ENCODE measurements at places on chromosomes 3 and 15.

DNA sequence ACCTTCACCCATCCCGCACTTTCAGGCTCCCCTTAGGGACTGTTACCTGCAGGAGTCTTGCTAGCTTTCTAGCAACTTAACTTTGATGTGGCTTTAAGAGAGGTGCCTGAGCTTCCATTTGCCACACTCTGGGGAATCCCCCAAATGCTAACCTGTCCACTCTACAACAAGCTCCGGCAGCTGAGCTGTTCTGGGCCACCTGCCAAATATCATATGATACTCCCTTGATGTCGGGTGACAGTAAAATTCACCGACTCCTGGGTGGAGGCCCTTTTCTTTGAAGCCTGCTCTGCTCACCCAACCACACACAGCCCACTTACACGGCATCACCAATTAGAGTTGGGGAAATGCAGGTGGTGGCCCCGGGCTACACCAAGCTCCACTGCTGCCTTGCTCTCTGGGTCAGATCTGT lies 38.0 kb upstream of the XCR1 start:
- DNase-seq: no peak

GRCh38 chr15:71549091-71549490 lies 261.3 kb upstream of the NR2E3 start:
- DNase-seq: no peak

DNA sequence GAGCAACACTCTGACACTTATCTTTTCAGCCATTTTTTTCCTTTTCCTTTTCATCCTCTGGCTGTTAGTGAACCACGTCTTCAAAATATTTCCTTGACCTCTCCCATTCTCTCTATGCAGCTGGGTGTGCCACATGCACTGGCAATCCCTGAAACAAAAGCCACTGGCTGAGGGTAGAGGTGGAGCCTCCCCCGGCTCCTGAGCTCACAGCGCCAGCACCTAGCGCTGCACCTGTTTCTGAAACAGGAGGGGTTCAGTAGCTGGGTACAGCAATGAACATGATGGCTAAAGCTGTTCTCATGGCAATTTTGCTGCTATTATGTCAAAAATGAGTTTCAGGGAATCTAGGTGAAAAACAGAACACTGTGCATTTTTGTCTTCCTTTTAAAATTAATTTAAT lies 314.7 kb upstream of the ATP10A start:
- DNase-seq: no peak

- DNase-seq: no peak
Measured at GRCh38 chr15:31433574-31433973, 106.9 kb downstream of the KLF13 start.

DNA sequence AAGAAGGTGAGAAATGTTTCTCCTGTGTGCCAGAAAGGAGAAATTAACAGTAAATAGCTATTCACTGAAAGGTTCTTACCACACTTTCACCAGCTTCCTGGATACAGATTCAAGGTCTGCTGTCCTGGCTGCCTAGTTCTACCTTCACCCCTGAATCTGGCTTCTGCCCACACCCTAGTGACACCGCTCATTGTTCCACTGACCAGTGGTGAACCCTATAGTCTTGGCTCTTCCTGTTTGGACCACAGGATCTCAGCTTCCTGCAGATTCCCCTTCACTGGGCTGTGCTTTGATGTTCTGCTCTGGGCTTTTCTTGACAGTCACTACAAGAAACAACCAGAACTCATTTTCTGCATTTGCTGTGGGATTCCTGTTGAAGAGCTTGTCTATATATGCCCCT lies 250.0 kb downstream of the XXYLT1 start:
- no peak for DNase-seq

GRCh38 chr3:44886561-44886960 lies 12.2 kb downstream of the TGM4 start:
- no peak for DNase-seq

DNA sequence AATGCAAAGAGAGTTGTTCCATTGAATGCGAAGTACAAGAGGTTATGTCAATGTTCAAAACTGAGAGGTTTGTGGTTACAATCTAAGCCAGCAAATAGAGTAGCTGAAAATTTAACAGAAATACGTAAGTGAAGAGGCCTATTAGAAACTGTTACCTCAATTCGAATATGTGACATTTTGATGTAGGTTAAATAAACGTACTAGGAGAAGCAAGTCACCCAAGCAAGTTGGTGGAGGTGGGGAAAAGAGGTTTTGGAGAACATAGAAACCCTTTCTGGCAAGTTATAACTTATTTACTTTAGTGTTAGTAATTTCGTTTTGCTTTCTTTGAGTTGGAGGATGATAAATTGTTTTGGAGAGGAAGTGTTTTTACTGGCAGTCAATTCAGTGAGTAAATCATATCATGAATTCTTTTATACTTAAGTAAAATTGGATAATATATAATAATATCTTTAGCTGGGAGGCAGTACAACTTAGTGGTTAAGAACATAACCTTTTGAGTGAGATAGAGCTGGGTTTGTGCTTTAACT lies 91.2 kb upstream of the NAALADL2 start:
- DNase-seq: no peak

DNA sequence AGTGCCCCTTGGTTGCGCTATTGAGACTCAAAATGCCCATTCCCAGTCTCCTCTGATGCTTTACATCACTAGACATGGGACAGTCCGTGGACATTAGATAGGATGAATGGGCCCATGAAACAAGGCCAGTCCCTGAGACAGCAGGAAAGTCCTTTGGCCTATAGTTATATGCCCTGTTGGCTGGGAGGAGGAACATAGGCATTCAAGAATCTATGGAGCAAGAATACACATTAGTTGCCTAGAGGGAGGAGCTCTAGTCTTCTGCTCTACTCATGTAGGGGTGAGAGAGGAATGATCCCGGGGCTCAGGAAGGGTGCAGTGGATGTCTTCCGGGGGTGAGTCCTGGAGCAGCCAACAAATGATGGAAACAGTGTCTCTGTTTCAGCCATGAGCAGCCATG lies 58.0 kb upstream of the LRTM1 start:
- no peak for DNase-seq

GRCh38 chr3:98022978-98023820 lies 11.9 kb downstream of the GABRR3 start:
- peak; percentile 75 for DNase-seq

- peak; percentile 26 for DNase-seq
Measured at GRCh38 chr3:49020330-49021212, 1.4 kb upstream of the NDUFAF3 start.

DNA sequence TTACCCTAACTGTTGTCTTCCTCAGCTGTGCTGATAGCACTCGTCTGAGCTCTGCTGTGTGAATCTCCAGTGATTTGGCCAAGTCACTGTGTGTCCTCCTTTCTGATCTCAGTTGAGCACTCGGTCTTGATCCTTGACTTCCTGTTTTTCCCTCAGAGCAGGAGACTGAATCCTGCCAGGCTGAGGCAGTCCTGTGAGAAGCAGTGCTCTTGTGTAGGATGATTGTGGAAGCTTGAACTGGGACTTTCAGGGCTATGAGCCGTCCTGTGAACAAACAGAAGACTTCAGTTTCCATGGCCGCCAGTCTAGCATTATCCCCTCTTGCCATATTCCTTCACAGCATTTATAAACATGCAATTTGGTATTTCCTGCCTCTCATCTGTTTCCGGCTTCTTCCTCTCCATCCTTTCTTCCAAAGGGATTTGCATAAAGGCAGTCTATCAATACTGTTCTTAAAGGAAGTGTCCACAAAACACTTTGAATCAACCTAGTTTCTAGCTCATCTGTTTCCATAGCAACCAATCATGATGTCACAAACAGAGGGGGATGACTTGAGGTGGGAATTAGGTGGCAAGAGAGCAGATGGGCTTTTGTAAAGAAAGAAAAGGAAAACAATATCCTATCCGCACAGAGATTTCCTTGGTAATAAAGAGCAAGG lies 237.2 kb downstream of the AGBL1 start:
- no peak for DNase-seq

DNA sequence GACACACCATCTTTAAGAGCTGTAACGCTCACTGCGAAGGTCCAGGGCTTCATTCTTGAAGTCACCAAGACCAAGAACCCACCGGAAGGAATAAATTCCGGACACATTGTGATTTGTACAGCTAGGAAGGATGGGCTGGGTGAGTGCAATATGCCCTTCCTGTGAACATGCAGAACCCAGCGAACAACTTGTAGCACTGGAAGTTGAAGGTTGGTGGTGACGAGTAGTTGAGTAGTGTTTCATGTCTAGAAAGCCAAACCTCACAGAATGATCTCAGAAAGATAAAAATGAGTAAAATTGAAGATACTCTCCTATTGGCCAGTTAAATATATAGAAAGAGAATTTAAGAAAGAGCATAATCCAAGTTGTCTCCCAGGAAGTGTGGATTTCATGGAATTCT lies 462.2 kb upstream of the CFAP20DC start:
- DNase-seq: no peak

GRCh38 chr3:183811638-183812037 lies 13.7 kb downstream of the MAP6D1 start:
- no peak for DNase-seq

GRCh38 chr3:192501401-192501800 lies 225.9 kb downstream of the FGF12 start:
- DNase-seq: no peak

- peak; percentile 61 for DNase-seq
Measured at GRCh38 chr3:149388001-149388440, 10.6 kb upstream of the TM4SF1 start.

- DNase-seq: no peak
Measured at GRCh38 chr15:78244101-78244500, 9.7 kb upstream of the ACSBG1 start.

DNA sequence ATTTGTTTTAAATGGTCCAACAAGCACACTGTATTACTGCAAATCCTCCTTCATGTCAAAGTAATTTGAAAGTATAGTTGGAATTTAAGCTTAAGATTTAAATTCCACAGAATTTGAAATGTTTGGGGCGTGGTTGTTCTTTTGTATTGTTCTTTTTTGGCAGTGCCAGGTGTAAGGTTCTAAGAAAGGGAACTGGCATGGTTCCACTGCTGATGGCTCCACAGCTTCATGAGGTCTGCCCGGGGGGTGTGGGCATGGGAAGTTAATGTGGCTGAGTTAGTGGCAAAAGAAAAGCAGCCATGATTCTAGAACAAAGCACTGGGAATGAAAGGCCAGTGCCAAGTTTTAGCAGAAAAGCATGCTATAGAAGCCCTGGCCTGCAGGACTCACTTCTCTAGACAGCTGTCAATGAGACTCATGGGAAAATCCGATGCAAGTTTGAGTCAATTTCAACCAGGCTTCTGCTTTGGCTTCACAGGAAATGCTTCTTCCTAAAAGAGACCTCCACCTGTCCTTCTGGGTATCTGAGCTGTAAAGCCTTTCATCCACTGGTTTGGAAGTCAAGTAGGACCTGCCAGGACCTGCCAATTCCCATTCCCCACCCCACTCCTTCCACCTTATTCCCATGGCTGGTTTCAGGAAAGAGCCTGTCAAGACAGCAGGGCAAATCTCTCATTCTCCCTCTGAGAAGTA lies 18.9 kb downstream of the CDCP1 start:
- DNase-seq: no peak

DNA sequence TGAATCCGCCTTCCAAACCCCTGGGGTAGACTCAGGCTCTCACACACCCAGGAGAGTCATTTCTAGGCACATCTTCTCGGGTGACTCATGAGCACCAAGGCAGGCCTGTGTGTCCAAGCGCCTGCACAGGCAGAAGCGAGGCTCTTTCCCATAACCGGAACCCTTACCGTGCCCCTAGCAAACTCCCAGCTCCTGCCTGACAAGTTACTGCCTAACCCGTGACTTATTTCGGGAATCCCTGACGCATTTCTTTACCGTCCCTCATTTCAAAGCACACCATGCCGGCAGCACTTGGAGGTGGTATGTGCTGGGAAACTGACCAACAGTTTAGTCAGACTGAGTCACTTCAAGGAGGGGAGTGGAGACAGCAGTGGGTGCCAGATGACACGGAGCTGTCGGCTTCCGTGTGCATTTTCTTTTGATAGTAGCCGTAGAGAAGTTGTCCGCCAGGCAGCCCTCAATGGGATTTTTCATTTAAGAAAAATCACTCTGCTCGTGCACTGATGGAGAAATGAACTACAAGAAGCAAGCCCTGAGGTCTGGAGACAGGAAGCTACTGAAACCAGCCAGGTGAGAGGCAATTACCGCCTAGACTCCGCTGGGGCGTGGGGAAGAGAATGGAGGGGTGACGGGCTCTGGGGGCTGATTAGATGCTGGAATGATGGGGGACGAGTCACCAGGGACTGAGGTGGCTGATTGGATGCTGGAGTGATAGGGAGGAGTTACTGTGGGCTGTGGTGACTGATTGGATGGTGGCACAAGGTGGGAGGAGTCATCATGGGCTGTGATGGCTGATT lies 17.3 kb upstream of the HRH1 start:
- peak; percentile 95 for DNase-seq

DNA sequence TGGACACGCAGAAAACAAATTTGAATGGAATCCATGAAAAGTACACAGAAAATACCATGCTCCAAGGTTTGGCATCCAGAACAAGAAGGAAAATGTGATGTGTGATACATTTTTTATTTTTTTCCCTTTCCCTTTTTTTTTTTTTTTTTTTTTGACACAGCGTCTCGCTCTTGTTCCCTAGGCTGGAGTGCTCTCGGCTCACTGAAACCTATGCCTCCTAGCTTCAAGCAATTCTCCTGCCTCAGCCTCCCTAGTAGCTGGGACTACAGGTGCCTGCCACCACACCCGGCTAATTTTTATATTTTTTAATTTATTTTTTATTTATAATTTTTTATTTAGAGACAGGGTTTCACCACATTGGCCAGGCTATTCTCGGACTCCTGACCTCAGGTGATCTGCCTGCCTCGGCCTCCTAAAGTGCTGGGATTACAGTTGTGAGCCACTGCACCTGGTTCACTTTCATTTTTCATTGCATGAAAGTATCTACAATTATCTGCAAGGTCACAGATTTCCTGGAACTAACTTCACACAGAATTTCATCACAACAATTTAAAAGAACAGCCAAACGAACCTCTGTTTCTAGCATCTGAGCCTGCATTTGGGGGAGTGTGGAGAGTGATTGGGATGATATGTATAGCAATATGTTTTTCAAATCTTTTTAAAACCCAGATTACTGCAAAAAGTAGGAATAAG lies 8.3 kb downstream of the POU1F1 start:
- no peak for DNase-seq

DNA sequence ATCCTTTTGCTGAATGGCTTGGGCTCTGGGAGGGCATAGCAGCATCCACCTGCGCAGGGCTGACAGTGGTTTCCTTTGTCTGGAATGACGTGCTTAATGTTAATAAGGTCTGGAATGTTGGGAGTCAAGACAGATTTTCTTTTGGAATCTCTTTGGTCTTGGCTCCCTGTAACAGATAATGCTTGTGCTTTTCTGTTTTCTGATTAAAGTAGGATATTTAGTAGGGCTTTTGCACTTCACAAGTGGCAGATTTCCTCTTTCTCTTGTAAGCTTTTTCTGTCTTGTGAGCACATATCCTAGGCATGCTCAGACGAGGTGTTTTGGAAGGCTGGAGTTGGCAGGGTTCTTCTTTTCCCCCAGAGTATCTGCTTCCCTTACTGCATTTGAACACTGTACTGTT lies 189.6 kb downstream of the GHSR start:
- peak; percentile 18 for DNase-seq
